ENCODE measurements at places on chromosomes 1 and 21.

DNA sequence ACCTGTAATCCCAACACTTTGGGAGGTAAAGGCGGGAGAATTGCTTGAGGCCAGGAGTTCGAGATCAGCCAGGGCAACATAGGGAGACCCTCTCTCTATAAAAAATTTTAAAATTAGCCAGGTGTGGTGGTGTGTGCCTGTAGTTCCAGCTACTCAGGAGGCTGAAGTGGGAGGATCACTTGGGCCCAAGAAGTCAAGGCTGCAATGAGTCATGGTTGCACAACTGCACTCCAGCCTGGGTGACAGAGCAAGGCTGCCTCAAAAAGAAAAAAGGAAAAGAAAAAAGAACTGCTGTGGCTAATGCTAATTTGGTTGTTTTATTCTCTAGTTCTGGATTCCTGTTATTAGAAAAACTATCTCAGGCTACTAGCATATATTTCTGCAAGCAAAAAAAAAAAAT is 29.8 kb downstream of the DBT start:
- DNase-seq, result no peak

DNA sequence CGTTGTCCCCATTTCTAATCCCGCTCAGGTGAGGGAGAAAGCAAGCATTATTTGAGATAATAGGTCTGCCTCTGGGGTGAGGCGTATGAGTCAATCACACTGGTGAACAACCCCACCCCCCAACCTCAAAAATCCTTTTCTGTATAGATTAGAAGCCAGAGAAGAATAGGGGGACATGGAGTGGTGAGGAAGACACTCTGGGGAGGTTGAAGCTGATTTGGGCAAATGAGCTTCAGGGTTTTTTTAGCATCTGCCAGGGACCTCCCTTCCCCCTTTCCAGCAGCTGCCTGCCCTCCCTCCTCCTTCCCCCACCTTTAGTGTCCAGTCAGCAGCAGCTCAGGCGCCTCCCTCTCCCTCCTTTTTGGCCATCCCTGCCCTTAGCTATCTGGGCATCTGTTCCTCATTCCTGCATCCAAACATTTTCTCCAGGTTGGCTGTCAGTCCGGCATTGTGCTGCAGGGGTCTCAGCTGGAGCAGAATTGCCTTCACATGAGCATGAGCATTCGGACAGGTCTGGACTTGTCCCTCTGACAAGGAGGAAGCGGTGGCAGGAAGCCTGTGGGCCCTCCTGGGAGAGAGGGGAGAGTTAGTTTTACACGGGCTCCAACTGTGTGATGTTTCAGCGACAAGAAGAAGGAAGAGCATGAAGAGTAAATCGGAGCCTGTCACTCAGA is 30.8 kb upstream of the PTGFRN start:
- DNase-seq, result no peak

DNA sequence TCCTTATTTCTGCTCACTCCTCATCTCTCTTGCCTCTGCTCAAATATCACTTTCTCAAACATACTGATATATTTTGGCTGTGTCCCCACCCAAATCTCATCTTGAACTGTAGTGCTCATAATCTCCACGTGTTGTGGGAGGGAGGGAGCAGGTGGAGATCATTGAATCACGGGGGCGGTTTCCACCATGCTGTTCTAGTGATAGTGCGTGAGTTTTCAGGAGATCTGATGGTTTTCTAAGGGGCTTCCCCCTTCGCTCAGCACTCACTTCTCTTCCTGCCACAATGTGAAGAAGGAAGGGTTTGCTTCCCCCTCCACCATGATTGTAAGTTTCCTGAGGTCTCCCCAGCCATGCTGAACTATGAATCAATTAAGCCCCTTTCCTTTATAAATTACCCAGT is 26.6 kb downstream of the ZBTB8OS start:
- no peak for DNase-seq

- no peak for DNase-seq
Measured at GRCh38 chr1:85049735-85050166, 1.5 kb upstream of the MCOLN3 start.

DNA sequence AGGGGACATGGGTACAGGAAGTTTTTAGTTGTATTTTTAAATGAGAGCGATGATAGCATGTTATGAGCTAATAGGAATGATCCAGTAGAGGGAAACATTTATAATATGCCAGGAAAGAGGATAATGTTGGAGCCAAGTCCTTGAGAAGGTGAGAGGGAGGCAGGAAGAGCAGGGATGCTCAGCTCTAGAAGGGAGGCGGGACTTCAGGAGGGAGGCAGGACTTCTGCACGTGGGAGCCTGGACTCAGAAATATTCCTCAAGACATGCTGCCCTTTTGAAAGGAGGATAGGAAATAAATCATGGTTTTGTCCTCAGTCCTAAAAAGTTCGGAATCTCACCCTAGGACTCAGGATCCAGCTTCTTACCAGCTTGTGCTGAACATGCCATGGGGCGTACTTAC is 5.9 kb downstream of the ADARB1 start:
- no peak for DNase-seq

DNA sequence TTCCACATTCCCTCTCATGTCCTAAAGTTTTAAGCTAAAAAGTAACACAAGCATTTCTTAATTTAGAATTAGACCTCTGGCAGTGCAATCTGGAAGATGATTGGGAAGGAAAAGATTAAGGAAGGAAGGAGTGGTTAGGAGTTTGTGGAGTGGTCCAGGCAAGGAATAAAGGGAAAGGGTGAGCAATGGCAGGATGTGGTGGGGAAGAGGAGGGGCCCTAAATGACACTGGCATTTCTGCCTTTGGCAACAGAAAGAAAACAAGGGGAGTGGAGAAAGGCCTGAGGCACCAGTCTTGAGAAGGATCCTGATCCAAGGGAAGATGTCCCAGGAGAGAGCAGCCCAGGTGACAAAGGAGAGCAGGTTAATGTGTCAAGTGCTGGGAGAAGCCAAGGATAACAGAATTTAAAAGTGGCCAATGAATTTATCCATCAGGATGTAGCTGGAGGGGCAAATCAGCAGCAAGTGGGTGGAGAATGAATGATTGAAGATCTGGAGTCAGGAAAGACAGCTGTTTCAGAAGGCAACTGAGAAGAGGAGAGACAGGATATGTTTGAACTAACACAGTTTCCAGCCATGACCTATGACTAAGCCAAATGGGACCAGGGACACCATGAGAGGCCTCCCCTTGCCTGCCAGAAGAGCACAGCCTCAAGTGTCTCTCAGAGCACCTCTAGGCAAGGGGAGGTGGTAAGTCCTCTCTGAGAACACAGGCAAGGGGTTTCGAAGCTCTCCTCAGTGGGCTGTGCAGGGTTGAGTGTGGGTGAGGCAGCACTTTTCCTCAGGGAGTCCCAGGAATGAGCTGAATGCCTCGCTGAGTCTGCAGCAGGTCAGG is 20.9 kb upstream of the LY9 start:
- no peak for DNase-seq

DNA sequence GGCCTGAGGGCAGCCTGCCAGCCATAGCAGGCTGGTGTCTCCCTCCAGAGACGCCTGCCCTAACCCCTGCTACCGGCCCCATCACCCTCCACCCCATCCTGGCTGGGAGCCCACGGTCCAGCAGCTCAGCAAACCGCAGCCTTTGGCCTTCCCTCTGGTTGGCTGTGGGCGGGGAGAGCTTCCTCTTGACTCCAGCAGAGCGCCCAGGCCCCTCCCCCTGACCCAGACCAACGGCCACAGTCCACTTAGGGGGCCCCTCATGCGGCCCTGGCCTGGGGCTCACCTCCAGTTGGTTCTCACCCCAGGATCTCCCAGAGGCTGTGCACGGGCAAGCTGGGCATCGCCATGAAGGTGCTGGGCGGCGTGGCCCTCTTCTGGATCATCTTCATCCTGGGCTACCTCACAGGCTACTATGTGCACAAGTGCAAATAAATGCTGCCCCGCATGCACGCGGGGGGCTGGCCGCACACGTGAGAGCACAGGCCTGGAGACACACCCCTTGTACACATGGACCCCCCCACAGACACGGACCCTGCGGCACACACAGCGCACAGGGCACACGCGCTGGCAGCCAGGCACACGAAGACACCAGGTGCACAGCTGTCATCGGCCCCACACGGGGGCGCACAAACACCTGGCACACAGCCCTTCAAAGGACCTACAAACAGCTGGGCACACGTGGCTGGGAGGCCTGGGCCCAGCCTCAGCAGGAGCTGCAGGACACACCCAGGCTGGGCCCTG is 3.1 kb downstream of the SMIM1 start:
- DNase-seq, result peak; percentile 76

- DNase-seq, result no peak
Measured at GRCh38 chr21:29829564-29830275, 110.1 kb downstream of the GRIK1 start.

DNA sequence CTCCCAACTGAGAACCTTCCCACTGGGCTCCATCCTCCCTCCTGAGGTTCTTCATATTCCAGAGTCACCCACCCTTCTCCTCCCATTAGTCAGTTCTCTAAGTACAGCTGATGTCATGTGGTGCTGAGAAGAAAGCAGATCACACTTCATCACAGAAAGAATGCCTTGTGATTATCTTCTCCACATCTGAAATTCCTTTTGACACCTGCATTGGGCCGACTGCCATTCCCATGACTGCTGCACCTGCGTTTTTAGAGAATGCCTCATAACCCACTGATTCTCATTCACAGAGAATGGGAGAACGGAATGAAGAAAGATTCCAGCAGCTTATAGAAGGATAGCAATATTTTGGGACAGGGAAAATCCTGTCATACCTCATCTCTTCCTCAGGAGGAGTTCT is 14.3 kb downstream of the LEPR start:
- no peak for DNase-seq

DNA sequence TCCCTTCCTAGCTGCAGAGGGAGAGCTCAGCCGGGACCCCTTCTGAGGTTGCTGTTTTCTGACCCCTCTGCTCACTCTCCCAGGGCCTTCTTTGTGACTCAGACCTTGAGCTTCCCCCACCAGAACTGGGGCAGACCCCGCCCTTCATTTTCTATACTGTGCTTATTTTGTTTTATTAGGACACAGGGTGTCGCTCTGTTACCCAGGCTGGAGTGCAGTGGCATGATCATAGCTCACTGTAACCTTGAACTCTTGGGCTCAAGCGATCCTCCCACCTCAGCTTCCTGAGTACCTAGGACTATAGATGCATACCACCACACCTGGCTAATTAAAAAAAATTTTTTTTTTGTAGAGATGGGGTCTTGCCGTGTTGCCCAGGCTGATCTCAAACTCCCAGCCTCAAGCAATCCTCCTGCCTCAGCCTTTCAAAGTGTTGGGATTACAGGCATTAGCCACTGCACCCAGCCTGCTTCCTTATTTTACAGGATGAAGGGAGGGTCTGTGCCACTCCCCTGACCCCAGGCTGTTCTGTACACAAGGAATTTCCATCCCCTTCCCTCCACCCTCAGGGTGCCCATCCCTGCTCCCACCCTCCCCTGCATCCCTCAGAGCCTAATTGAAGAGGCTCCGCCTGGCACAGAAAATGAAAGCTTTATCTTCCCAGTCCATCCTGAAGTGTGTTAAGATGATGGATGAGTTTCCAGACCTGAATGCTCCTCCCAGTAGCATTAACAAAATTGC is 195.2 kb upstream of the POU3F1 start:
- DNase-seq, result no peak

- no peak for DNase-seq
Measured at GRCh38 chr1:151918819-151919610, 9.7 kb upstream of the THEM4 start.

GRCh38 chr1:153386500-153386901 is 4.4 kb downstream of the S100A8 start:
- DNase-seq, result no peak

DNA sequence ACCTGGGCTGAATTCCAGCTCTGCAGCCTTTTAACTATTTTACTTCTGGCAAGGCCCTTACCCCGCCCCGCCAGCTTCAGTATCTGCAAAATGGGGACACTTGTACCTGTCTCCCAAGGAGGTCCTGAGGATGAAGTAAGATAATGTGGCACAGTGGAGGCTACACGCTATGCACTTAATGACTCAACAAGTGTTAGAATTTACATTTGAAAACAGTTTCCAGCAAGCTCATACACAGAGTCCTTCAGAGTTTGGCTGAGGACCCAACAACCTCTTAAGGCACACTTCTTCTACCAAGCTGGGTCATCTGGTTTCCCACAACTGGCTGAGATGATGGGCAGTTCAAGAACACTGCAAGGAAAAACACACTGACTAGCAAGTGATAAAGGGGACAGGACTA is 30.2 kb upstream of the SLC22A15 start:
- DNase-seq, result no peak

GRCh38 chr1:184082541-184083415 is 31.2 kb downstream of the TSEN15 start:
- no peak for DNase-seq

DNA sequence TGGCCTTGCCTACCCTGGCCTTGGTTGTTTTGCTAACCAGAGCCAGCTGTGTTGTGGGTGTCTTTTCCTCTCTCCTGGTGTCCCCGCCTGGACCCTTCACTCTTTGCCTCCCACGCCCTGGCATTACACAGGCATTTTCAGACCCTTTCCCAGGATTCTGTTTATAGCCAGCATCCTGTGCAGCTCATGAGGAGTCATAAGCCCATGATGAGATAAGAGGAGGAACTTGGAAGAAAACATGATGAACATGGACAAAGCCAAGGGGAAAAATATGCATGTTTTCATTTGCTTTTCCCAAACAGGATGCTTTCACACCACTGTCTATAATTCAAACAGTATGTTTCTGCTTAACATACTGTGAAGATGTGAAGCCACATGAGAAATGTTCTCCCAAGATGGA is 18.7 kb upstream of the WARS2 start:
- DNase-seq, result no peak

GRCh38 chr1:169874229-169874628 is 19.5 kb downstream of the SCYL3 start:
- DNase-seq, result no peak

- peak; percentile 86 for DNase-seq
Measured at GRCh38 chr1:220748089-220748934, at the start of gene MTARC2. Gene MTARC2, plus strand, starts transcription at chr1:220748322. Its CDS starts 210 bp downstream, at chr1:220748532.

DNA sequence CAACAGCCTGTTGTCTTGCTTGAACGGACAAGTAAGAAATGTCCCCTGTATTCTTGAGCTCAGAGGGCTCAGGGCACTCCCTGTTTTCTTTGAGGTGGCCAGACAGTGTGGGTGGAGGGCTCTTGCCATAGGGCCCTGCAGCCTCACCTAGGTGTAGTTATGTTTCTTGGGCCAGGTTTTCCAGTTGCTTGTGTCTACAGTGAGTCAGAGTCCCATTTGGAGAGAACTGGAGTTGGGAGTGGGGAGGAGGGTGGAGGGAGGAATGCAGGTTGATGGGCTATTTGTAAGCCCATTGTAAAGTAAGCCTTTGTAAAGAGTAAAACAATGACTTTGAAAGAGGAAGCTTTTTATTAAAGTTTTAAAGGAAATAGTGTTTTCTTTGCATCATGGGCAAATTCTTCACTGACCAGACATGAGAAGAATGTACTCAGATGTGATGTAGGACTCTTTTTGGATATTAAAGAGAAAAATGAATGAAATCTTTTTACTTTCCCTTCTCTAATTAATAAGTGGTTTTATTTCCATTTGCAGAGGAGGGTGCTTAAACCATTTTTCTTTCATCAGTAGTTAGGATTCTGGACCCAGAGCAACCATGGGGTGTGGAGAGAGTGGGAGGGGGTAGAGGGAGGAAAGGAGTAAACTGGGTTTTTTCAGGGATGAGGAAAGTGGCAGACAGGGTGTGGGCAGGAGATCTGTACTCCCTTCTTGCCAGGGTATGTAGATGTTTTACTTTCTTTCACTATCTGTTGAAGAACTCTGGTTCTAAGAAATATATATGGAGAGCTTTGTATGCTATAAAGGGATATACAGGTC is 45.1 kb upstream of the MACF1 start:
- DNase-seq, result no peak
